Stimulated activated CD4-positive, alpha-beta T cell treated with anti-CD3 and anti-CD28 coated beads, TNF-alpha, amount 100 ng/mL, for 1 hour (primary cell): ENCODE measurements at places on chromosomes 1 and 21.

DNA sequence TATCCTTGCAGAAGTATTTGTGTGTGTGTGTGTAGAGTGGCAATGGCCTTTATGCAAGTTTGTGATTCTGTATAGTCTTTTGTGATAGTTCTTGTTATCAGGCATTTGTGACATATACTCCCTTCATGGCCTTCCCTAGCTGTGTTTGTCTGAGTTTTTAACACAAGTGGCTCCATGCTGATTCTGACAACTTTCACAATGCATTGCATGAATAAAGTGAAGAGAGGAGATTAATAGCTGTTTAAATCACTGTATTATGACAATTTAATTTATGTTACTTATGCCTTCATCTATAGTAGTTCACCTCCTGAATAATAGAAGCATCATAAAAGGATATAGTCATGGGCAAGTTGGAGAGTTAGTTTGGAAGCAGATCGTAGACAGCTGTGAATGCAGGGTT is 17.2 kb upstream of the MCOLN3 start:
- DNase-seq, result no peak

- DNase-seq, result no peak
These were observed 10.4 kb upstream of the IFNAR2 start for GRCh38 chr21:33219300-33219699.

DNA sequence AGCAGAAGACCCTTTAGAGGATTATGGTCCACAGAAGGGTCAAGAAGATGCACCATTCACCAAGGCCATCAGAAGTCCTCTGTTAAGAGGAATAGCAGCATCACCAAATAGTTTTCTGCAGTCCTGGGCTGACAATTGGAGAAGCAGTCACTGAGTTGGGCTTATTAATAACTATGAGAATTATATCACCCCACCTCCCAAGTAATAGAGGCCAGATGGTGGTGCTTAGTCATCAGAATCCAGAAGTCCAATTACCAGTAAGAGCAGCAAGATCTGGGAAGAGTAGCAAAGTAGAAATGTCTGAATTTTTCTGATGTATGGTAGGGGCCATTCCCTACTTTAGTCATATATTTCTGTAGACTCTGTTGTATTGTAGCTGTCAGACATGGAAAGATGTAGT is 6.1 kb upstream of the PSMA5 start:
- DNase-seq, result no peak

GRCh38 chr1:94961988-94962387 is 35.1 kb upstream of the CNN3 start:
- DNase-seq, result no peak

- no peak for DNase-seq
These were observed 77.4 kb downstream of the S1PR1 start for GRCh38 chr1:101314244-101314643.

DNA sequence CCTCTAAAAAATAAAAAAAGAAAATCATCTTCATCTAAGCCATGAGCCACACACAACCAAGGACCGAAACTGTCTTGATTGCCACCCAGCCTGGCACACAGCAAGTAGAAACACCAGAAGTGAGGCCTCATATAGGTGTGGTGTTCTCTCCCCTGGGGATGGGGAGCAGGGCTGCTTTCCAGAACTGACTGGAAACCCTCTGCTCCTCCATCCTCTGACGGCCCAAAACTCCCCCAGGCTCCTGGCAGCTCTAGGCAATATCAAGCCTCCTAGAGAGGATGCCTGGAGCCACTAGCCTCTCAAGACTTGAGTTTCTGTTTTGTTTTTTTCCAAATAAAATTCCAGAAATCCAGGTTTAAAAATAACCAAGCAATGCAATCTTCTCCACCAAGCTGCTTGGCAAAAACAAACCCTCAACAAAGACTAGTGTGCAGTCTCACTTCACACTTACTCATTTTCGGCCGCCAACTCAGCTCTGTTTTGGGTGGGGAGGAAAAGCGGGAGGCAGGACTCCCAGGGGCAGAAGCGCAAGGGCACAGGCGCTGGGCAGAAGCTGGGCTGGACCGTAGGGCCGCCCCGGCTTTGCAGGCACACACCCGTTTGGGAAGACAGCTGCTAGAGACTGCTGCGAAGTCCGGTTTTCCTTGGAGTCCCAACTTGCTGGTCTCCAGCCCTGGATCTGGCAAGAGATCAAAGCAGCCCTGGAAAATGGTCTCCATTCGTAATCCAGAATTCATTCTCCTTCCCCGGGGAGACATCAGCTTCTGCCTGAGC is 78.2 kb upstream of the CAPZB start:
- no peak for DNase-seq

- no peak for DNase-seq
These were observed 98.6 kb downstream of the NMNAT2 start for GRCh38 chr1:183319606-183320005.
